Activated naive CD8-positive, alpha-beta T cell treated with anti-CD3 and anti-CD28 coated beads, Interleukin-2, amount 10 ng/mL, durations not matched to agents 7 days and 5 days (primary cell): ENCODE measurements at places on chromosomes 3 and 15. TPM values are rescaled to one million over a fixed set of nuclear protein-coding genes. Genes with fewer than 3 reads are reported as not detected.

The LMOD3 gene
- not detected for total RNA-seq

The CYP8B1 gene
- total RNA-seq = not detected

The CCDC33 gene
- 0.17 TPM for total RNA-seq

The ATP13A5 gene
- not detected for total RNA-seq

The NRROS gene
- 17.0 TPM for total RNA-seq

The RETNLB gene
- total RNA-seq = not detected

The CHL1 gene
- total RNA-seq = not detected

The TMOD2 gene
- total RNA-seq = 14.7 TPM

The KAT2B gene
- total RNA-seq = 97.8 TPM

The ZBTB47 gene
- 1.1 TPM for total RNA-seq

The GOLGA8J gene
- total RNA-seq = 0.80 TPM

DNA sequence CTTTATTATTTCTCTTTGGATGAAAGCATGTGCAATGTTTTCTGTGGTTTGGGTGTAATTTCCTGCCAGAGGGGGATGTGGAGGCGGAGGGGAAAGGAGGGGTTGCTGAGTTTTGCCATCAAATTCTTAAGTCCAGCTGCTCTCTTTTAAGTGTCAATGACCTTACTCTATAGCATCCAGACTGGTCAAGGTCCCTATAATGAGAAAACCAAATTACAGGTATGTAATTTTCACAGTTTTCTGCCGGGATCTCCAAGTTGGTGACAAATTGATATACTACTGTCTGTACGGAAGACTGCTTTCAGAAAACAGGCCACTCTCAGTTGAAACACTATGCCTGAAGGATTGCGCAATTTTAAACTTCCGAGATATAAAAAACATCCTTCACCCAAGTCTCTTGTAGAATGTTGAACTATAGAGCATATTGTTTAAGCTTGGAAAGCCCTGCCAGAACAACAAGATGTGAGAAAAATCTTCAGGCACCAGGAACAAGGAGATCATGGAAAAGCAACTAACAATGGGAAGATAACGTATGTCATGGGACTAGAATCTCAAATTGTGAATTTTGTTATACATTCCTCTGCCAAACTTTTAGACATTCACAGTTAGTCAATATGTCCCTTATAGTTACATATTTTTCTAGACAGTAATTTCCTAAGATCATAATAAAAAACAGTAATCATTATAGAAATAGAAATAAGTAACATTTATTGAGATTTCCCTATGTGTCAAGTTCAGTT is 300.7 kb upstream of the SATB1 start:
- no peak for DNase-seq

GRCh38 chr3:41202075-41202833 is 2.9 kb downstream of the CTNNB1 start:
- no peak for DNase-seq

GRCh38 chr3:183192650-183193300 is 30.2 kb upstream of the LAMP3 start:
- DNase-seq = no peak

DNA sequence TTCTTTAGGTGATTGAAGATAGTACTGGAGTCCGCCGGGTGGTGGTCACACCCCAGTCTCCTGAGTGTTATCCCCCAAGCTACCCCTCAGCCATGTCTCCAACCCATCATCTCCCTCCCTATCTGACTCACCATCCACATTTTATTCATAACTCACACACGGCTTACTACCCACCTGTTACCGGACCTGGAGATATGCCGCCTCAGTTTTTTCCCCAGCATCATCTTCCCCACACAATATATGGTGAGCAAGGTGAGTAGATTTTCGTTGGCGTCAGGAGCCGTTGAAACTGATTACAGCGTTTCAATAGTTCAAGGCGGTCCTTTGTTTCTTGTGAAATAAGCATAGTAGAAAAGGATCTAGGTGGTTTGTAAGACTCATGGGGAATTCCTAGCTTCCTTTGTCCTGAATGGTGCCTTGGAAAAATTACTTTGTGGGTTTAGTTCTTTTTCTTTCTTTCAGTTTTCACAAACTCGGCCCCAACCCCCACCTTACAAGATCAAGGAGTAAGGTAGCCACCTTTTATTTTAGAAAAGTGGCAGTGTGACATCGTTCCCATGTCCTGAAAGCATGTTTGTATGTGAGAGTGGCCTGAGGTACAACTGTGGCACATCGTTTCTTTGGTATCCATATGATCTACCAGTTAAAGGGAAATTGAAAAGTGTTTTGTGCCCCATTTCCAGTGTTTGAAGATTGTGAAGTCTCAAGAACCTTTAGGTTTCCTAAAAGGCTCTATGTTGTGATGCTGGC is 200.6 kb downstream of the GHSR start:
- DNase-seq = no peak

DNA sequence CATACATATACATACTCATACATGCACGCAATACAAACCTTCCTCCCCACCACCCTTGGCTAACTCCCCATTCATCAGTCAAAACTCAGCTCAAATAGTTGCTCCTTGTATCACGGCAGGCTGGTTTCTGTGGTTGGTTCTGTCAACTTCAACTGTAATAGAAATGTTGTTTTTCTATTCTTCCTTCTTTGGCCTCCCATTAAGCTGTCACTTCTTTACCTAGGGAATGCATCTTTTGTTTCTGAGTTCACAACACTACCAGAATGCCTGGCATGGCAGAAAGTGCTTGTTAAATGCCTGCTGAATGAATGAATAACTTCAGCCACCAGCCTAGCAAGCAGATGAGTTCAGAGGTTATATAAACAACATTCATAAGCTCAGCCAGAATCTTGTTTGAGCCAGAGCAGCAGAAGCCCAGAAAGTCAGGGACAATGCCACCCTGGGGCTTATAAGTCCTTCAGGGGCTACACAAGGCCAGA is 63.1 kb downstream of the B3GALNT1 start:
- no peak for DNase-seq

- no peak for DNase-seq
Observed at GRCh38 chr3:52190294-52191074, 7.5 kb upstream of the ALAS1 start.

DNA sequence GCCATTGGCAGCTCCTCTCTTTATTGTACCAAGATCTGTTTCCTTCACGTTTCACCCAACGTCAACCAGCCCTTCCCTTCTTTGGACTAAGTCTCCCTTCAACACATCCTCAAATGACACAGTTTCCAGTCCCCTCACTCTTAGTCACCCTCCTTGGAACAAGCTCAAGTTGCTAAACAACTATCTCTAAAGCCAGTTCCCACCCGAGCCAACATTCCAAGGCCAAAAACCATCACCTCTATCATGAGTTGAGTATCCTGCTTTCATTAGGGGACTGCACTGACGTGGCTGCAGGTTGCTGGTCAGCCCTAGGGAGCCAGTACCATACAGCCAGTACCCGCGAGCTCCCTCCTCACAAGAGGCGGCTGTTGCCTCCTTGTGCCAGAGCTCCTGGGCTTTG is 73.8 kb downstream of the LIPC start:
- DNase-seq = no peak

- no peak for DNase-seq
Observed at GRCh38 chr15:64386291-64386690, 1.3 kb upstream of the TRIP4 start.

GRCh38 chr3:159668990-159669476 is 319.6 kb upstream of the IL12A start:
- no peak for DNase-seq

DNA sequence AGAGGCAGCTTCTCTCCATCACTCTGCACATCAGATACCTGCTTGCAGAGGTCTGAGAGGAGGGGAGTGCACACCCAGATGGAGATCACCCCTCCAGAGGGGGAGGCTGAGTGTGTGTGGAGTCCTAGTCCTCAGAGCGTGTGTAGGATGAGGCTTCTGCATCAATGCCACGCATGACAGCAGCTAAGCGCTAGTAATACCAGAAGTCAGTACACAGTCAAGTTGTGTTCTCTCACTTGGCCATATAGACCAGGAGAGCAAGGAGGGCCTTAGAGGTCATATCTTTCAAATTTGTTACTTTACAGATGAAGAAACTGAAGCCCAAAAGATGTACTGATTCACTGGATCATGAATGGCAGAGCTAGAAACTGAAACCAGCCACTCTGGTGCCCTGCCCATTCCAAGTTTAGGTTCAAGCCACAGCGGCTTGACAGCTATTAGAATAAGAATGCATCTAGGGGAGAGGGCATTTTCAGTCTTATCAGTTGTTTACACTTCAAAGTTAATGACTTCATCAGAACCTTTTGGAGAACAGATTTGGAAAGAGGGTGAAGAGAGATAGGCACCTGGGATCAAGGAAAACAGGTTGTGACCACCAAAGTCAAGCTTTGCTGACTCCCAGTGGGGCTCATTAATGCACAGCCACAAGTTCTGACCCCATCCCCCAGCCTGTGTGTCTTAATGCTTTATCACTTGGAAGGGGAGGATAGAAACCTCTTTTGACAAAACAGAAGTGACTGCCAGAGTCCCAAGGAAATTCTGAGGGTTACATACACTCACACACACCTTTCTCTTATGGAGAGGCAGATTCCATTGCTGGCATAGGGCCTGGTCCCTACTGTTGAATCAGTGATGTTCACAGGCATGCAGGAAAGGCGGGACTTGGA is 310.3 kb downstream of the CHST2 start:
- DNase-seq = no peak

GRCh38 chr3:18282507-18282906 is 142.6 kb downstream of the SATB1 start:
- DNase-seq = no peak

- DNase-seq = no peak
Observed at GRCh38 chr15:67809866-67810265, 15.4 kb upstream of the SKOR1 start.

- no peak for DNase-seq
Observed at GRCh38 chr15:96355568-96356187, 25.2 kb downstream of the NR2F2 start.

- DNase-seq = no peak
Observed at GRCh38 chr3:153159771-153160397, 2.1 kb upstream of the RAP2B start.

DNA sequence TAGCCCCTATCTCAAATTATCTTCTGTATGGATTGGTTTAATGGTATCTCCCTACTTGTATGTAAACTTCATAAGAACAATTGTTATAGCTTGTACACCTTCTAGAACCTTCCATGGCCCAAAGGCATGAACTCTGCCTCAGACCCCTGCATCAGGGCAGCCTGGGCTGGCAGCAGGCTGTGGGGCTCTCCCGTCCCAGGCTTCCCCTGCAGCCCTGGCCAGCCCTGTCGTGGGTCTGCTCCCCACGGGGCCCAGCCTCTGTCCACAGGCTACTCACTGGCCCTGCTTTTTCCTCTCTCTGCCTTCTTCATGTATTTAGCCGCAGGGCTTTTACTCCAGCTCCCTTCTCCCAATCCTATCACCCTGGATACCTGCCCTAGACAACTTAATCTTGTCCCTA is 4.4 kb downstream of the SCN5A start:
- DNase-seq = no peak

- no peak for DNase-seq
Observed at GRCh38 chr3:56782906-56783305, 18.8 kb downstream of the ARHGEF3 start.

- DNase-seq = no peak
Observed at GRCh38 chr3:80676866-80677265, 909.1 kb upstream of the ROBO1 start.

DNA sequence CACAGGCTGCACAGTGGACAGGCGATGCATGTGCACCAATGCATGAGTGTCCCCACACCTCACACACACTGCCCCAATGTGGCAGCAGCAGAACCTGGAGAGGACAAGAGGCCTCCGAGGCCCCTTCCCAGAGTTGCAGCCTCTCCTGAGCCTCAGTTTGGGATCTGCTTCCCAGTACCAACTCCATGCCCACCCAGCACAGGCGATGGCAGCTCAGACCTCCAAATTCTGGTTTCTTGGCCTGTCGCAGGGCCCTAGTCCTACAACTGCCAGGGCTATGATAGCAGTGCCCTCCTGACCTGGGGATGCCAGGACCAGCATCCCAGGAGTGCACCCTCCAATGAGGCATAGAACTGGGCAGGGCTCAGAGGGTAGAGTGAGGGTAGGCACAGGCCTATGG is 19.9 kb downstream of the ADAMTS7 start:
- DNase-seq = no peak

- no peak for DNase-seq
Observed at GRCh38 chr3:167930453-167930852, 165.3 kb downstream of the GOLIM4 start.

GRCh38 chr3:144431134-144431533 is 459.5 kb downstream of the DIPK2A start:
- no peak for DNase-seq

- no peak for DNase-seq
Observed at GRCh38 chr3:122727766-122728165, 47.1 kb downstream of the PARP14 start.

GRCh38 chr15:66831801-66832390 is 129.9 kb downstream of the SMAD6 start:
- no peak for DNase-seq

DNA sequence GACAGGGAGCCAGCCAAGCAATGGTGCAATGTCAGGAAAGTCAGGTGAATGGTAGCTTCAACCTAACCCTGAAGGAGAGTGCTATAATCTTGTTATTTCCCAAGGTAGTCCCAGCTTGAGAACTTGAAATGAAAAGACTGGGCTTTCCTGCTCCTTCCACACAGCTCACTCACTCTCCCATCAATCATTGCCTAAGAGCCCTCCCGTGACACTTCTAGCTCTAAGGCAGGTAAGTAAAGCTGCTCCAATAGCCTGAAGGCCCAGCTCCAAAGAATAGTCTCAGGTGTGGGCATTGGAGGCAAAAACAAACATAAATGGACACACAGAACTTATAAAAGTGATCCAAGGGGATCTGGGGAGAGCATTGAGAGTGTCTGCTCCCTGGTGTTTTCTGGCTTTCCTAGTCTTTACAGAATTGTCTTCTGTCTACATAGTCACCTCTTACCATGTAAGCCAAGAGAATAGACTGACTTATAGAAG is 63.1 kb upstream of the TBC1D5 start:
- no peak for DNase-seq

GRCh38 chr15:92495446-92495845 is 101.8 kb downstream of the ST8SIA2 start:
- DNase-seq = no peak

DNA sequence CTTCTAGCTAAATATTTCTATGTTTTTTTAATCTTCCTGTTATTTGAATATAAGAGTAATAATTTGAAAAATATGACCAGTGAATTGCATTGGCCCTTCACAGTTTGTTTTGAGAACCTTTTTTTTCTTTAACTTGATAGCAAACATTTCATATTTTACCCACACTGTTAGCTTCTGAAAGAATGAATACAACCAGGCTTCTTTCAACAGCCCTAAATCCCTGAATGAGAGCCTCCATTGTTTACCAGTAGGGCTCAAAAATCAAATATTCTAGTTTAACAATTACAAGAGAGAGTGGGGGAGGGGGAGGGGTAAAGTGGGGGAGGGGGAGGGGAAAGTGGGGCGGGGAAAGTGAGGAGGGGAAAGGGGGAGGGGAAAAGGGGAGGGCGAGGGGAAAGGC is 14.5 kb upstream of the TOP2B start:
- DNase-seq = no peak
